ENCODE measurements at places on chromosomes 2 and 18.

DNA sequence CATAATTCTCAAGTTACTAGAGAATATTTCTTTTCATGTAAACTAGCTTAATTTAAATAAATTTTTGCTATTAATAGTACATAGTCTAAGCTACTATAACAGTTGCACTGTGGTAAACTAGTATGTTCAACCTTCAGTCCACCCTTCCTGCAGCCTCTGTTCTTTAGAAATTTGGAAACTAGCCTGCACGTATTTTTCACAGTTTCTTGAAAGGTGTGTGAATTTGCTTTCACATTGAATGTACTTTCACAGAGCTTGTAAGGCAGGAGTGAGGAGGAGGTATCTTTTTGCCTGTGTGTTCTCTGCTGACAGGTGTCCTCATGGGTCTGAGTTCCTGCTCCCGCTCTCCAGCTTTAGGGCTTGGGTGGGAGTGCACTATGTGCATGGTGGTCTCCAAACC is 117.5 kb downstream of the ATP9B start:
- no peak for DNase-seq

DNA sequence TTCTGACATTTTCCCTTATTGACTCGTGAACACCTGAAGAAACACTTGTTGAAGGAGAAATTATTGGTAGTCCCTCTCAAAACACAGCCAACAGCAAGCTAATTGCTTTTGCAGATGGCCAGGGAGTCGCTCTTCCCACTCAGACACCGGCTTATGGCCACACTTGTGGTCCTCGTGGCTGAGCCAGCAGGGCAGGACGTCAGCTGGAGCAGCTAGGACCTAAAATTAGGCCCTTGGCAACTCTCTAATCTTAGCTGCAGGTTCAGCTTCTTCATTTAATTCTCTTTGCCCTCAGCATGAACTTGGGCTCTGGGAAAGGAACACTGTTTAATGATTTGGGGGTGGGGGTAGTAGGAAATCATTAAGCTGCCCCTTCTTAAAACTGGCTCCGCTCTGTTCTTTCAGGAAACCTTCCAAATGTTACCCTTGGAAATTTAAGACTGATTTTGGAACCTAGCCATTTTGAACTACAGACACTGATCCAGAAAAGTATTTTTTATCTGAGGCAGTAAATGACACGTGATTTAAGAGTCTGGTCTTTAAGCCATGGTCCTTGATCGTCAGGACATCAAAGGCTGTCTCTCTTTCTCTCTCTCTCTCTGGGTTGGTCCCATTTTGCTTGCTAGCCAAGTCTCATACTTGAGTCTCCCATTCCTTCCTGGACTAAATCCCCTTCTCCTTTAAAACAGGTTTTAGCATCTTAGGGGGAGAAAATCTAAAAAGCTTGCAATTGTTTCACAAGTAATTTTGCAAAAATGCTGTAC is 77.5 kb downstream of the CDK15 start:
- no peak for DNase-seq

- no peak for DNase-seq
Measured at GRCh38 chr2:98505311-98505808, 60.7 kb downstream of the INPP4A start.

DNA sequence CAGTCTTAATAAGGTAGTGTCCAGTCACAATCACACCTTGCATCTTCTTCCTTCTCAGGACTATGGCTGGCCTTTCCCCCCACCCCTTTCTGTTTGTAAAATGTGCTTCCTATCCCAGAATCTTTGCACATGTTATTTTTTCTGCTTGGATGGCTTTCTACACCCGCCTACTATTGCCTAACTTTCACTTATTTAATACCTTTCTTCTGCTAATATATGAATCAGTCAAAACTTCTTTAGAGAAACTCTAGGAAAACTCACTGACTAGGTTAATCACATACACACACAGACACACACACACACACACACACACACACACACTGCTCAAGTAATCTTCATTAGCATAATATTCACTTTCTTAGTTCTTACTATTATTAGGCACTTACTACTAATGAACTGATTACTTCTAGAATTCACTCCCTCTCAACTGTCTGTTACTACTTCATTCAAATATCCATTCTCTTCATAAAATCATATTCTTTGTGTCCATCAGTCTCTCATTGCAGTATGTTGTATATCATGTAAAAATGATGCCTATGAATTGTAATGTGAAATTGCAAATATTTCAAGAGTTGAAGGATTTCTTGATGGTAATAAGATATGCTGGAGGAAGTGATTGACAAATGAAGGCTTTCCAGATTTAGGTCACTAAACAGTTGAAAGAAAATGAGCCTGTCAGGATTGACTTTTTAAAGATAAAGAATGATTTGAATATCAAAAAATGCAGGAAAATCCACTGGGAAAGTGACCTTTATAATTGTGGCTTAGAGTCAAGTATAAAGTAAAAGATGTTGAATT is 51.2 kb downstream of the CLIP4 start:
- no peak for DNase-seq

- no peak for DNase-seq
Measured at GRCh38 chr2:129885735-129886134, 93.7 kb upstream of the RAB6C start.

DNA sequence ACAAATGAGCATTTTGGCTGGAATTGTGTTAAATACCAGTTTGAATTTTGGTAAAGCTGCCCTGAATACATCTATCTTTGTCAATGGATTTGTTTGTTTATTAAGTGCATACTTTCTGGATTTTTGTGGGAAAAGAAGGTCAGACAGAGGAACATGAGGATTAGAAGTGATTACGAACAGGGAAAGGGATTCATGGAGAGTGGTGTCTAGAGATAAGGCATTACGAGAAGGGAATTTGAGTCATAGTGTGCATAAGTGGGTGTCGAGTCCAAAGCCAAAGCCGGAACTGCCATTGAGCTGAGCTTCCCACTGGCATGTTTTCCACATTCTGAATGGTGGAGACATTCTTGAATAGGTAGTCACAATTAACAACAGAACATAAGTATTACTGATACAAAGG is 68.9 kb upstream of the EFEMP1 start:
- DNase-seq, result no peak
